ENCODE measurements at places on chromosomes 3 and 15. TPM values are rescaled to one million over a fixed set of nuclear protein-coding genes. Genes with fewer than 3 reads are reported as not detected.

The PARL gene
- 25.4 TPM for total RNA-seq

The ITGB5 gene
- total RNA-seq = 88.7 TPM

The CEP19 gene
- total RNA-seq = not detected

GRCh38 chr15:77904901-77905300, 172.6 kb downstream of the TBC1D2B start:
- DNase-seq = no peak

DNA sequence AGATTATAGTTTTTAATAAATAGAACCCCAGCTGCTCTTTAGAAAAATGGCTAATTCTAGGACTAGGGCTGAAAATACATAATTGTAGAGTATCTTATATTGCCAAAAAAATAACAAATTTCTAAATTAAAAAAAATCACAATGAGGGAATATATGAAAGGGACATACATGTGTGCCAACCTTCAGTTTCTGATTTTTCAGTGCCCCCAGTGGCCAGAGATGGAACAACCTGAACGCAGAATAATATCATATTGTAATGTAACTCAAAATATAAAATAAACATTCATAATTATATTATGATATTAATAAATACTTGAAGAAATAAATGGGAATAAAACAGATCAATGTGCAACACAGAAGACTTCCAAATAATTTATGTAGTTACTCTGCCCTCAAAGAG, 460.5 kb downstream of the ZNF385D start:
- DNase-seq = no peak

GRCh38 chr15:101407439-101407838, 82.1 kb downstream of the PCSK6 start:
- DNase-seq = no peak

- peak; percentile 68 for DNase-seq
These were observed 4.9 kb downstream of the TMED3 start for GRCh38 chr15:79315623-79316328.

- DNase-seq = peak; percentile 19
These were observed 1.2 kb downstream of the MB21D2 start for GRCh38 chr3:192916371-192917027.

DNA sequence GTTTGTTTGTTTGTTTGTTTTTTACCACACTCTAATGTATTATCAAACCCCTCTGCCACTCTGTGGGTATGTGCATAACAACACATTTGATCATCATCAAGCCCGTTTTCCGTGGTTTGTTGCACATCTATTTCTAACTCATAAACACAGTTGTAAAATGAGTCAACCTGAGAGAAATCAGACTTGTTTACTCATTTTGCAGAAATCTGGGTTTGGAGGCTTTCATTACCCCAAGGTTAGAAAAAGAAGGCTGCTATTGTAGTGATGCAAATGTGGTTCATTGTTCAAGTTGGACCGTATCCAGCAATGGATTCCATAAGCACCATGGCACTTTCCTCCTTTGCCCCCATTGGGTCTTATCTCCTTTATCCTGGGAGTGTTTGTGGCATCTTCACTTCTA, 353.2 kb upstream of the SOX2 start:
- no peak for DNase-seq

DNA sequence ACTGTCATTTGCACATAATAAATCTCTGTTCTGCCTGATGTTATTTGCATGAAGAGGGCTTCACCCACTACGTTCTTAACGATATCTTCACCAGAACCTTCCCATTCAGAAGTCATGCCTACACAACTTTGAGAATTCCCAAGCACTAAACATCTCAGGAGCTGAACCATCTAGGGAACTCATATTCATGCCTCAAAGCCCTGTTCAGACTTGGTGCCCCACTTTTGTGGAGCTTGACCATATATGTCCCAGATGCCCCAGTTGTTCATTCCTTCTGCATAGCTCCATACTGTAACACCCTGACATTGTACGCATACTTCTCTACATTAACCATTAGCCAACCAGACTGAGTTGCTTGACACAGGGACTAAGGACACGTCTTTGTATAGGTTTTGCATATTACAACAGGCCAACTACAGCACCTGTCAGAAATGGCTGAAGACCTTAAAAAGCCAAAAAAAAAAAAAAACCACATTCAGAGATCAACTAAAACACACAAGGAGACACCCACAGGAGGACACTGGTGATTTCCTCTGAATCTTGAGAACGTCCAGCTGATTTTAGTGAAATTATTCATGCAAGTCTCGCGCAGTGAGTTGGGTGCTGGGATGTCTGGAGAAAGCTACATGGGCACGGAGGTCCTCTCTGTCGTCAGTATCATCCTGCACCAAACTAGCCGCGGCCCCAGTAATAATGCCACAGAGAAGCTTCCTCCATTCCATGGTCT, 141.4 kb downstream of the FOXP1 start:
- no peak for DNase-seq

- DNase-seq = no peak
These were observed 20.9 kb downstream of the TP63 start for GRCh38 chr3:189652042-189652441.

DNA sequence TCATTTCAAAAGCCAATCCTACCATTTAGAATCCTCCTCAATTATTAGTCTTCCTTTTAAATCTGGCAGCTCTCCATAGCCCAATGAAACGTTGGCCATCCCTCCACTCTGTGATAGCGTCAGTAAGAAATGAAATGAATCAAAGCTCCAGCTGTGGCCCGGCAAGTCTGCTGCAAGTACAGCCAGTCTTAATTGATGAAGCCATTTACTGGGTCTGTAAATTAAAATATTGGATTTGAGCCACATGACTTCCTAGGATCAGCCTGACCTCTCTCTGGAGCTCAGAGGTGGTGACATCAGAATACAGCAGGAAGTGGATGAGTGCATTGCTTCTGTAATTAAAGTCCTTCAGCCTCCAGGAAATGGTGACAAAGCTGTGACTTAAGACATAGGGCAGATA, 347.0 kb upstream of the LMCD1 start:
- no peak for DNase-seq

DNA sequence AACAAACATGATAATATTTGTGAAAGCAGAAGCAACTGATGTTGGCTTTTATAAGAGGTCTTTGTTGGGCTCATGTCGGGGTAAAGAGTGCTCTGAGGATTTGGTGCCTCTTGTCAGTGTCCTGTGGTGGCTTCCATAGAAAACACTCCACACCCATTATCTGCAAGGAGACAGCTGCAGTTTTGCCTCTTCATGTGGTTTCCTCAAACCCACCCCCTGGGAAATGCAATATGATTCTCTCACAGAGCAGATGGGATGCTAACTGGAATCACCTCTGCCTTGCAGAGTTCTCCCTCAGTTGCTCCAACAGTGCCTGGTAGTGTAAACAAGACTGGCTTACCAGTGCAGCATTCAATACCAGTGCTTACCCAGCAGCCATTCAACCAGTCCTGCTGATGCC, 771.4 kb upstream of the CFAP20DC start:
- no peak for DNase-seq

GRCh38 chr3:21274079-21274571, 476.9 kb downstream of the ZNF385D start:
- DNase-seq = no peak

- DNase-seq = no peak
These were observed 52.7 kb upstream of the ATOSA start for GRCh38 chr15:52731732-52732470.

GRCh38 chr15:31322504-31322903, 4.1 kb upstream of the KLF13 start:
- DNase-seq = no peak

All from body of pancreas (tissue), 4 donors.